A549 treated with CpdA at 1 μM for 4 hours (cell line): ENCODE measurements at places on chromosomes 3 and 15. TPM values are rescaled to one million over a fixed set of nuclear protein-coding genes. Genes with fewer than 3 reads are reported as not detected.

The TMEM108 gene
- total RNA-seq = not detected in 5 replicates

The SLC28A1 gene
- 0.02 to 0.06 TPM (median 0.05 TPM) in 3 of 5 replicates, not detected in the others for total RNA-seq

The CPLX3 gene
- total RNA-seq = not detected in 5 replicates

The DNASE1L3 gene
- 0.09 to 0.30 TPM (median 0.16 TPM) in 3 of 5 replicates, not detected in the others for total RNA-seq

The ST6GAL1 gene
- total RNA-seq = 2.3 to 4.1 TPM (median 3.4 TPM) in 5 replicates

The HHLA2 gene
- total RNA-seq = 0.03 to 0.12 TPM in 2 of 5 replicates, not detected in the others

The CYP8B1 gene
- not detected in 5 replicates for total RNA-seq

The MNS1 gene
- 2.7 to 3.4 TPM (median 3.1 TPM) in 5 replicates for total RNA-seq

The SGO1 gene
- 14.8 to 19.4 TPM (median 15.6 TPM) in 5 replicates for total RNA-seq

The ZNF501 gene
- not detected in 5 replicates for total RNA-seq

The VPS13C gene
- total RNA-seq = 9.2 to 15.9 TPM (median 10.1 TPM) in 5 replicates

The SLC28A2 gene
- not detected in 5 replicates for total RNA-seq

The USP4 gene
- 11.3 to 14.8 TPM (median 13.9 TPM) in 5 replicates for total RNA-seq

The CACNA2D3 gene
- 0.02 TPM in 1 of 5 replicates, not detected in the others for total RNA-seq

The ZNF592 gene
- 16.8 to 22.3 TPM (median 21.8 TPM) in 5 replicates for total RNA-seq

The NPAP1 gene
- total RNA-seq = not detected in 5 replicates

The GJD2 gene
- not detected in 5 replicates for total RNA-seq

The UBA7 gene
- total RNA-seq = 0.31 to 0.51 TPM (median 0.51 TPM) in 5 replicates
